ENCODE measurements at places on chromosomes 2 and 18. TPM values are rescaled to one million over a fixed set of nuclear protein-coding genes. Genes with fewer than 3 reads are reported as not detected.

GRCh38 chr2:195937176-195937575 is 131.5 kb downstream of the DNAH7 start:
- no peak for DNase-seq

The HNMT gene
- 51.6 TPM for total RNA-seq

GRCh38 chr2:88585969-88586368 is 41.3 kb downstream of the EIF2AK3 start:
- no peak for DNase-seq

- DNase-seq: no peak
Observed at GRCh38 chr2:234357666-234358065, 139.2 kb downstream of the ARL4C start.

The HRH4 gene
- 0.07 TPM for total RNA-seq

DNA sequence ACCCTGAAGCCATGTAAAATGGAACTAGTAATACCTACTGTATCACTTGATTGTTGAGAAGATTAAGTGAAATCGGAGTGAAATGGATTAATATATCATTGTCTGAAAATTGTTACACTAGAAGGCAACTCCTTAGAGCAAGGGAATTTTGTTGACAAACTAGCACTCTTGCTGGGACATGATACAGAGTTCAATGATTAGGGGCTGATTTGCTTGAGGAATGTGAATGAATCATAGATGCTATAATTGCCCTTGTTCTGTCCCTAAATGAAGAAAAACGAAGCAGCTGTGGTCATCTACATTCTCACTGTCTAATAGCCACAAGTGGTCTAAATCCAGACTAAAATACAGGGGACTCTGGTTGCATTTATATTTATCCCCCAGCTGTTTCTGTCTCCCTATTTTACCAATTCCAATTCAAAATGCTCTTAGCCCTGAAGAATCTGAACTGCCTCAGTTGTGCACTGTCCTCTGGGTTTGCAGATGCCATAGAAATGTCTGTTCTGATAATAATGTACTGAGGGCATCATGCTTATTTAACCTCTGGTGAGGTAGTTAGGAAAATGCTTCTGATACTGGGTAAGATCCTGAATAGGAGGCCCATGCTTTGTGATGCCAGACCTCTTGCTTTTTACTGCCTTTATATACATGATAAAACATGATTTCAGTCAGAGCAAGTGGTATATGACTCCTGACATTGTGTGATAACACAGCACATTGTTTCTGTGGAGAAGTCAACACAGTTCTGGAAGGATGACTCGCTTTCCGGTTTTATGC is 382.1 kb downstream of the NRXN1 start:
- no peak for DNase-seq

GRCh38 chr18:64474255-64474654 is 325.4 kb upstream of the LINC00305 start:
- DNase-seq: no peak

The CIB4 gene
- total RNA-seq: not detected

- DNase-seq: no peak
Observed at GRCh38 chr2:127551221-127551930, 15.9 kb downstream of the MYO7B start.

The ALPI gene
- total RNA-seq: 0.25 TPM

Measured in right lobe of liver (tissue), 6 donors.